ENCODE measurements at places on chromosomes 7 and 10. TPM values are rescaled to one million over a fixed set of nuclear protein-coding genes. Genes with fewer than 3 reads are reported as not detected.
A peak's percentile ranks its signal among the peaks of the same experiment; 100 is the strongest.

The ERVW-1 gene
- total RNA-seq = 0.40 TPM

DNA sequence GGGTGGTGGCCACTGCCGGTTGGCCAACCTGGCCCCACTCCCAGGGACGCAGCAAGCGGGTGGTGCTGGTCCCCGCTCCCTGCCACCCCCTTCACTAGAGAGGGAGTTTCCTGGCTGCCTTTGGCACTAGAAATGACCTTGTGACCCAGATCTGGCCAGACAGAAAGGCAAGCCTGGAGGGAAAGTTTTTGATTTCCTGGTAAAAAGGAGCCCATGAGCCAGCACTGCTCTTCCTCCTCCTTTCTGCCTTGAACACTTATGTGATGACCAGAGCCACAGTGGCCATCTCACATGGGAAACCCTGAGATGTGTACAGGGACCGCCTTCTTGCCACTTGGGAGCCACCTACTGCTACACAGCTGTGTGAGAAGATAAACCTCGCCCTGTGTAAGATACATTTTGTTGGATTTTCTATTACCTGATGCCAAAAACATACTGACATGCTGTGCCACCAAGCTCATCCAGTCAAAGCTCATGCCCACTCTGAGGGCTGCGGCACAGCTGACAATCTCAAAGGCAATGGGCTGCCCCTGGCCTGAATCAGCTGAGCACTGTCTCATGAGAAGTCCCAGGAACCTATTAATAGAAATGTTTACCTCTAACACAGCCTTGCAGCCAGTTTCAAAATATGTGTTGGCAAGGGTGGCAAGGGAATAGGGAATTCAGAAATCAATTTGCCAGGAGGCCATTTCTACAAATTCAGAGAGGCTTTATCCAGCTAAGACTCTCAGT, 94.0 kb downstream of the CYTH3 start:
- DNase-seq = no peak

DNA sequence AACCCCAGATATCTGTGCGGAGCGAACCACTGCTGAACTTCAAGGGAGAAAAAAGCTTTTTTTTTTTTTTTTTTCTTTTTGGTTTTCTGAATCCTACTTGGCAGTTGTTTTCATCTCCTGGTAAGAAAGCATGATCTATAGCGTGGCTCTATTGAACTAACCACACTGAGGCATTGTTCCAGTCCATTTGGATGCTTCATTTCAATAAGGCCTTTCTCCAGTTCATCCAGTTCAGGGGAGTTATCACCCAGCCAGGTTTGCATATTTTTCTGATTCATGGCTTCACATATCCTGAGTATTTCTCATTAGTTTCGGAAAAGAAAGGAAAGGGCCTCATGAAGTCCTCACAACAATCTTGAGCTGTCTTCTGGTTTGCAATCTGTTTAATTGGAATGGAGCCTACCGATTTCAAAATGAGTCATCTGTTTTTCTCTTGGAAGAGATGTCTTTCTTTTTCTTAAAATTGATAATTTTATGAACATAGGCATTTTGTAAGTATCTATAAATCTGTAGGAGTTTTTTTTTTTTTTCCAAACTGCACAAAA, 93.1 kb upstream of the STEAP4 start:
- DNase-seq = peak; percentile 28

The TAS2R41 gene
- total RNA-seq = not detected

- DNase-seq = no peak
These were observed 2.8 kb downstream of the CALHM3 start for GRCh38 chr10:103476046-103476768.

The DPYSL4 gene
- total RNA-seq = 1.3 TPM

The TRIM50 gene
- total RNA-seq = 0.44 TPM
